A549 treated with RU486 at 1 μM for 4 hours (cell line): ENCODE measurements at places on chromosomes 3 and 15. TPM values are rescaled to one million over a fixed set of nuclear protein-coding genes. Genes with fewer than 3 reads are reported as not detected.

Gene KLHL40
- not detected in 5 replicates for total RNA-seq

Gene SQOR
- total RNA-seq: 70.0 to 86.5 TPM (median 76.1 TPM) in 5 replicates

Gene CCR8
- not detected in 5 replicates for total RNA-seq

Gene RGMA
- 0.15 to 0.39 TPM (median 0.18 TPM) in 5 replicates for total RNA-seq

Gene RTP3
- total RNA-seq: not detected in 5 replicates

Gene BFSP2
- not detected in 5 replicates for total RNA-seq

Gene C3orf22
- not detected in 5 replicates for total RNA-seq

Gene RETNLB
- not detected in 5 replicates for total RNA-seq

Gene TPRA1
- total RNA-seq: 36.0 to 52.8 TPM (median 46.9 TPM) in 5 replicates

Gene INSYN1
- 1.2 to 2.4 TPM (median 2.0 TPM) in 5 replicates for total RNA-seq

Gene WDR82
- 44.7 to 57.1 TPM (median 51.6 TPM) in 5 replicates for total RNA-seq

Gene ADAMTS17
- 0.03 to 0.09 TPM (median 0.07 TPM) in 3 of 5 replicates, not detected in the others for total RNA-seq

Gene HRH1
- total RNA-seq: 7.6 to 10.2 TPM (median 9.3 TPM) in 5 replicates
